ENCODE measurements at places on chromosomes 7 and 10. TPM values are rescaled to one million over a fixed set of nuclear protein-coding genes. Genes with fewer than 3 reads are reported as not detected.

DNA sequence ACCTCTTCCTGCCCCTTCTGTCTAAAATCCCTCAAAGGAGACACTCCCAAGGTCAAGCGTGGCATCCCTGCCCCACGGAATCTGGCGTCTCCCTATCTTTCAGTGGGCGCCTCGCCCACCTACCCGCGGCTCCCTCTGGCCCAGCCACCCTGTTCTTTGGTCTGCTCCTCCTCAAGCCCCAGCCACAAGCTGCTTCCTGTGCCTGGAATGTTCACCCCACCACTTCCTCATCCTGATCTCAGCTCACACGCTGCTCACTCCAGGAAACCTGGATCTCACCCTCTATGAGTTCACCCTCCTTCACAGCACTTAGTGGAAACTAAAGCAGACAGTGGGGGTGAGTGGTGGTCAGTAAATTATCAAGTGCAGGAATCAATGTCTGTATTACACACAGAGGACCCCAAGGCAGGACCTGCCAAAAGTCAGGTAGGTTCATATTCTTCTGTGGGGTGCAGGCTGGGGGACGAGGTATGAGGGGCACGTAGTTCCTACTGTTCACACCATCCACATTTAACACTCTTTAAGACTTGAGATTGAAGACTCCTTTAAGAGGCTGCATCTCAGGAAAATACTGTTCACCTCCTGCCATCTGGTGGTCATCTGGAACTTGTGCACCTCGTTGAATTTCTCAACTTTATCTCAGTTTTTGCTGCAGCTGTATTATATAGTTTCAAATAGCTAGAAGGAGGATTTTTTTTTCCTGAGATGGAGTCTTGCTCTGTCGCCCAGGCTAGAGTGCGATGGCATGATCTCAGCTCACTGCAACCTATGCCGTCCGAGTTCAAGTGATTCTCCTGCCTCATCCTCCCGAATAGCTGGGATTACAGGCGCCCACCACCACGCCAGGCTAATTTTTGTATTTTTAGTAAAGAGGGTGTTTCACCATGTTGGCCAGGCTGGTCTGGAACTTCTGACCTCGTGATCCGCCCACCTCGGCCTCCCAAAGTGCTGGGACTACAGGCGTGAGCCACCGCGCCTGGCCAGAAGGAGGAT is 166.6 kb downstream of the ARHGAP21 start:
- DNase-seq: peak; percentile 40

DNA sequence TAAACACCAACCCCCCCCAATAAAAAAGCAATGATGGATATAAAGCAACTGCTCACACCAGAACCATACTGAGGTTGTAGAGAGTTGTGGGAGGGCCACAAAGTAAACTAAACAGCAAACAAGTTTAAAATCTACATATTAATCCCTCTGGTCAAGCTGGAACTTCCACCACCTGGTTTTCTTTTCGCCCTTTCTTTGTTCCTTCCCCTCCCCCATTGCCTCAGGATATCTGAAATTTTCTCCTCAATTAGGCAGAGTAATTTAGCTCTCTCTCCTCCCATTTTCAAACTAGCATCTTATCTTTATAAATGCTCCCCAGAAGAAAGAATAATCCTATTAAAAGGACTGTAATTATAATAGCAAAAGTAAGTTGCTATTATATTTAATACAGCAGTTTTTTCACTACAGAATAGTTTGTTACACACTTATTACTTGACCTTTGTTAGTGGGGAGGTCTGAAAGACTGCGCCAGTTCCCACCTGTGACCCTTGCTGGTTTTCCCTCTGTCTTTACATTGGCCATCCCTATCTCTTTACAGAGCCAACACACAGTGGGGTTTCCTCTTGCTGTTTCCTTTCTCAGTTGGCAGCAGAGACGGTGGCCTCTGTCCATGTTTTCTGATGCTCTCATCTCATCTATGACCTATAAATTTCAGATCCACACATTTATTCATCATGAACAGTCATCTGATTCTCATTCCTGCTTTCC is 235.4 kb downstream of the RNLS start:
- no peak for DNase-seq

DNA sequence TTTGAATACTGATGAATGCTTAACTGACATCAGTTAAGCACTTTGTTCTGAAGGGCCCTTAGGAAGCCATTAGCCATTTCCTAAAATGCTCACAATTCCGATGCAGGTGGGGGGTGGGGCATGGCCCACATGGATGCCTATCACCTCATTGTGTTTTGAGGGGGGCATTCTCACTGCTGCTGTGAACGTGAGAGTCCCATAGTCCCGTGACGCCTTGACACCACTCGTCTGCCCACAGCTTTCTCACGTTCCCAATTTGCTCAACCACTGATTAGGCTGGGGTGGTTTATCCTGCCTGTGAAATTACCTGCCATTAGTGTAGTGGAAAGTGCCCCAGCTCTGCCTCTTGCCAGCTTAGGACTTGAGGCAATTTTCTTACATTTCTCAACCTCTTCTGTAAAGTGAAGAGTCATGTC is 31.9 kb downstream of the DUSP5 start:
- no peak for DNase-seq

- no peak for DNase-seq
Observed at GRCh38 chr7:37338966-37339365, 109.7 kb downstream of the ELMO1 start.

GRCh38 chr7:68376131-68376661 is 1222.1 kb upstream of the AUTS2 start:
- no peak for DNase-seq

DNA sequence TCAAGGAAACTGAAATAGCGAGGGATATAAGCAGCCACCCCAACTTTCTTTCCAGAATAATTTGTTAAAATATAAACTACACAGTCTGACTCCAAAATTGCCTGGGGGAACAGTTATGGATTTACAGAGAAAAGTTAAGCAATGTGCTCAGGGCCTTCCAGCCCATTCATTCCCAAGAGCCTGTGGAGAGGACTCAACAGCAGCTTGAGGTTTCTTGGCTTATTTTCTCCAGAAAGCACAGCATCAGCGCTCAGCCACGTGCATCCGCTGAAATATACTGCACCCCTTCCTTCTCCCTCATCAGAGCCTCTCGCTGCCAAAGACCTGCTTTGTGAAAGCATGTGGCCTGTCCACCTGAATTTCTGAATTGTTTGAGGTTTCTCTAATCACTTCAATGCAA is 375.2 kb upstream of the VWC2 start:
- no peak for DNase-seq

Gene GPAM
- total RNA-seq: 7.5 TPM

Gene GNAI1
- total RNA-seq: 3.6 TPM

All from activated naive CD4-positive, alpha-beta T cell treated with anti-CD3 and anti-CD28 coated beads, Interleukin-2, amount 50 U/mL, for 72 hours (primary cell).